ENCODE measurements at places on chromosomes 2 and 18.

DNA sequence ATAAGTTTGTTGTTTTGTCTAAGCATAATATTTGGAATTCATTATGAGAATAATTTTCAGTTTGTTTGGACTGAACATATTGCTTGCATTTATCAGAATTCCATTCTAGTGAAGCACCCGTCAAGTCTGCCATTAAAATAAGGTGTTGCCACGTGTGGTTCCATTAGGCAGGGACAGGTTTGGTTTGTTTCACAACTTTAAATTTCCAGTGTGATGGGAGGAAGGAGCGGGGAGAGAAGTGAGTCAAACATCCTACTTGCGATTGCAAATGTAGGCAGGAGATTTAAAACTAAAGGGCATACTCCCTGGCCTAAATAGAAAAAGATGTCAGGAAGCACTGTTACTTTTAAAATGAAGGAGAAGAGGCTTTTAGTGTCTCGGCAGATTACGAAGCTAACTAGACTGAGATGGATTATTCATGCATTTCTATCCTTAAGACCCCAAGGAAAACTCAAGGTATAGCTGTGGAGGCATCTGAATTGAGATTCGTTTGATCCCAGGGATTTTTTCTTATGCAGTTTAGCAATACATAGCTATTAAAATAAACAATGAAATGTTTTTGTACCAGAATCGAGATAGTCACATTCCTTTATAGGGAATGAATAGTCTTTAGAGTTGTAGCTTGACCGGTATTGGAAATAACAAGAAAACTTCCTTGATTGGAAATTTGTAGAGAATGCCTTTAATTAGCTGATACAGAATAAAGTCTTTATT is 19.8 kb downstream of the GRHL1 start:
- no peak for DNase-seq

DNA sequence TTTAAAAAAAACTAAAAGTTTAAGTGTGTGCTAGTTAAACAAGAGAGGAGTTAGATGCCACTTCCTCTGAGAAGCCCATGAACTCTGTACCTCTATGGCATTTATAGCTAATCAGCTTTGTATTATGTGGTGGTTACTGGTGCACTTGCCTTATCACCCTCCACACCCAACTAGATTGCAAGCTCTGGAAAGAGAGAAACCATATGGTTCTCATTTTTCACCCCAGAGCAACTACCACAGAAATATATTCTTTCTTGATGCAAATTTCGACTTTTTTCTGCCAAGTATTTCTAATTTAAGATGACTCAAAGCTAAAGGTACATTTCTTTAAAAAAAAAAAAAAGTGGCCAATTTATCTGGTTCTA is 24.2 kb downstream of the RAPH1 start:
- DNase-seq: no peak

GRCh38 chr2:158716921-158717320 is 78.2 kb upstream of the DAPL1 start:
- no peak for DNase-seq

- DNase-seq: no peak
These were observed 3.0 kb downstream of the CLEC4F start for GRCh38 chr2:70817284-70817954.
